ENCODE measurements at places on chromosomes 5 and 9.

- DNase-seq = no peak
Measured at GRCh38 chr9:16868701-16869100, 1.8 kb downstream of the BNC2 start.

- DNase-seq = no peak
Measured at GRCh38 chr5:61966997-61967396, 339.0 kb upstream of the KIF2A start.

GRCh38 chr5:1443171-1443570, 2.1 kb downstream of the SLC6A3 start:
- DNase-seq = no peak

GRCh38 chr9:40913096-40913719, 215.3 kb downstream of the FOXD4L6 start:
- DNase-seq = no peak

GRCh38 chr5:149337736-149338135, 7.6 kb upstream of the GRPEL2 start:
- no peak for DNase-seq
